H1 (cell line): ENCODE measurements at places on chromosomes 7 and 10.

DNA sequence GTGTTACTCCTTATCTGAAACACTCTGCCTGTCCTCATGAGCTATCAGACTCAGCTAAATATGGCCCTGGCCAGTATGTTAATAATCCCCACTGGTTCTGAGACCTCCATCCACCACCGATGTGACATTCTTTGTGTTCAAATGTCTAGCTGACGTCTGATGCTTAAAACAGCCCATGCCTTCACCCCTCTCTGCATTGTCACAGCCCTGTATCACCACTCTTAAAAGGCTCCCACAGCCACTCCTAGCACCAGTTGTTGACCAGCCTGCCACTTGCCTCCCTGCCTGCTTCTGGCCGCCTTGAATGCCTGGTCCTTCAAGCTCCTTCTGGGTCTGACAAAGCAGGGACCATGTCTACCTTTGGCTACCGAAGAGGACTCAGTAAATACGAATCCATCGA, at the start of gene LMOD2:
TSS of gene LMOD2 (plus strand) at position 253 of the 400 bp plus-strand sequence. CDS start at position 351, 98 bp downstream.
- no peak for DNase-seq

- DNase-seq: no peak
These were observed 23.7 kb upstream of the WNT16 start for GRCh38 chr7:121305109-121305508.

DNA sequence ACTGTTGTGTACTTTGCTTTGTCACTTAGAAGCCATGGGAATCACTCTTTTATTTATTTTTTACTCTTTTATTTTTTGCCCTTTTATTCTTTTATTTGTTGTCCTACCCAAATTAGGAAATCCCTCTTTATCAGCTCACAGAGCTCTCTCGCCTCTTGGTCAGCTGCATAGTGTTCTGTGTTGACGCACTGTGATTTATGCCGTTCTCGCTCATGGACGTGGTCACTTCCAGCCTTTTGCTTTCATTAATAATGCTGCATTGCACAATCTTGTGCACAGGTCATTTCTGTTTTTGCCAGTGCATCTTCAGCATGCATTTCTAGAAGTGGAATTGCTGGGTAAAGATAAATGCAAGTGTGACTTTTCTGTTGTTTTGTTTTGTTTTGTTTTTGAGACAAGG, 42.3 kb downstream of the FBH1 start:
- DNase-seq: no peak

DNA sequence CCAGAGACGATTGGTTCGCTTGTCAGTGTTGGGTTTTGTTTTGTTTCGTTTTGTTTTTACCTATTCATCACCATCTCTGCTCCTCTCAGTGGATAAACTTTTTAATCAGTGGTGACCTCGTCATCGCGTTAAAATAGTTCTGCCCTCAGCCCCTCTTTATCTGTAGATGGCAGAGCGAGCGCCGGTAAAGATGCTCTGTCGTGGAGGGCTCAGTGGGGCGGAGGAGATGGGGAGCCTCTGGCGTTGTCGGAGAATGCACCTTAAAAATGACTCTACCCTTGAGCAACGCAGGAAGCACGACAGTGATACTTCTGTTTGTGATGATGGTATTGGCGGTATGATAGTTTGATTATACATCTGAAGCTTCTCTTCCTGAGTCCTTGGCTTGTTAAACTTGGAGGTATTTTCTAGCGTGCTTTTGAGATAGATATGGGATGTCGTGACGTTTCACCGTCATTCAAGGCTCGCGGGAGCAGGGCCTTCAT, 554 bp downstream of the CSGALNACT2 start:
- DNase-seq: no peak

- DNase-seq: no peak
These were observed 84.2 kb upstream of the IKZF1 start for GRCh38 chr7:50220273-50220672.

DNA sequence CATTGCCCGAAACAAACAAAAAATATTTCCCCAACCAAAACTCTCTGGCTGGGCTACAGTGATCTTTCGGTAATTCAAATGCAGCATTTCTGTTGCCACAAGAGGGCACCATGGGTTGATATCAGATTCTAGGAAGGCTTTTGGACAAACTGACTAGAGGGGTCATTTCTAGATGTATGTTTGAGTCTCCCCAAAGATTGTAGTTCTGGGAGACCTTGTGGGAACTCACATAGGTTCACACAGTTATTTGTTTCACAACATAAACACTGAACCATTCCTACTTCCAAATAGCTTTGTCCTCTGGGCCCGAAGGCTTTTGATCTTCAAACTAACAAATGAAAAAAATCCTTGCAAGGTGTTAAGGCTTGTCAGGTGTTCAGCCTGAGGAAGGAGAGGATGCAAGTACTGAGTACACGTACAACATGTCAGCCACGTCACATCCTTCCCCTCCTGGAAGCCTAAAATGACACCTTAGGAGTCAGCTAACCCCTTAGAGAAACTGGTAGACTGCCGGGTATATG, 37.0 kb upstream of the IL15RA start:
- no peak for DNase-seq

GRCh38 chr10:99938563-99938962, 71.2 kb downstream of the DNMBP start:
- DNase-seq: no peak

- no peak for DNase-seq
These were observed 4.9 kb upstream of the PPIF start for GRCh38 chr10:79342295-79342761.

- DNase-seq: no peak
These were observed 3.1 kb upstream of the PLPP4 start for GRCh38 chr10:120453886-120454285.

GRCh38 chr7:129210256-129210988, 14.4 kb upstream of the AHCYL2 start:
- peak; percentile 98 for DNase-seq

DNA sequence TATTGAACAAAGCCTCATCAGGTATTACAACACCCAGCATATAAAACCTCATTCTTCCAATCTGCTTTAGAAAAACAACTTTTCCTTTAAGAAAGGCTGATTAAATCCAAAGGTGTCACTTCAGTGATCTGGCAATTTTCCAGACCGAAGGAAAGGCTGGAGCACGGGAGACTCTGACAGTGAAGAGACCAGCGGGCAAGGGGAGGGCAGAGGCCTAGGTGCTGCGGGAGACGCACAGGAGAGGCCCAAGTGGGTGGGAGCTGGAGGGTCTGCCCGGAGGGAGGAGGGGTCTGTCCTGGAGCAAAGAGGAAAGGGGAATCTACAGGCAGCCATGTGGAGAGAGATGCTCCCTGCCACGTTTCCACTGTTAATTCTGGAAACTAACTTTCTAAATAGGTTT, 24.3 kb upstream of the PPP2R2D start:
- DNase-seq: no peak

GRCh38 chr10:13001041-13001886, at the start of gene CCDC3:
CCDC3 (minus strand) TSS chr10:13001713; CDS start chr10:13001570, 143 bp downstream.
- DNase-seq: peak; percentile 9

- no peak for DNase-seq
These were observed 73.4 kb upstream of the FAM13C start for GRCh38 chr10:59435707-59436106.

- DNase-seq: peak; percentile 90
These were observed 679 bp downstream of the MCM7 start for GRCh38 chr7:100100420-100101015.

DNA sequence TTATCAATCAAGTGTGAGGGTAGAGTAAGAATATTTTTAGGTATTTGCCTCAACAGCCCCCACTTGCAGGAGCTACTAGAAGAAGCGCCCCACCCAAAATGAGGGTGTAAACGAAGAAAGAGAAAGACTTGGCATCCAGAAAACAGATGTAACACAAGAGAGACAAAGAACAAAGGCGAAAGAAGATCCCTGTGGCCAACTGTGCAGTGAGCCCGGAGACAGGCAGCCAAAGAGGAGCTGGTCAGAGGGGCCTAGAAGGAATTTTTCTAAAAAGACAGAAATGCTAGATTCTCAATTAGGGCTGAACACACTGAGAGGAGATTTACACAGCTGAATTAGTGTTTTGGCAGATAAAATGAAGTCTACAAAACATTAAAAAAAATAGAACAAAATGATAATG, 29.6 kb upstream of the EIF5AL1 start:
- no peak for DNase-seq

- DNase-seq: no peak
These were observed 86.6 kb upstream of the KCTD7 start for GRCh38 chr7:66542049-66542448.

DNA sequence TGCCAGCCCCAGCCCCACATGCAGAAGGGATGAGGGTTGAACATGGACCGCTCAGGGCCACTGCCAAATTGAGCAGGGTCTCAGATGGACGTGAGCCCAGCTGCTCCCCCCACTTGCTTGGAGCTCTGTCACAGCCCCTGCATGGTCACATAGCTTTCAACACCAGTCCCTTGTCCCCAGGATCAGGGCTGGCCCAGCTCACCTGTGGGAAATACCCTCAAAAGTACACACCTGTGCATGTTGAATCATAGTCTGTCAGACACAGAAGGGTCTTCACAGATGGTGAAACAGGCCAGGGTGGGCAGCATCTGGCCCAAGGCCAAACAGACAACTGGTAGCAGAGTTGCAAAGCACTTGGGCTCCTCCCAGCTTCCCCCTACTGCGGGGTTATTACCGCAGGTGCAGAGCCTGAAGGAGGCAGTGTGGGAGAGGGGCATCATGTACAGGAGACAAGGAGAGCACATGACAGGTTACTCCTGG, 77.6 kb upstream of the UNC5B start:
- DNase-seq: no peak

GRCh38 chr10:24841530-24841929, 110.9 kb downstream of the PRTFDC1 start:
- DNase-seq: no peak

- peak; percentile 60 for DNase-seq
These were observed 94.2 kb downstream of the CUL2 start for GRCh38 chr10:34995925-34996324.

DNA sequence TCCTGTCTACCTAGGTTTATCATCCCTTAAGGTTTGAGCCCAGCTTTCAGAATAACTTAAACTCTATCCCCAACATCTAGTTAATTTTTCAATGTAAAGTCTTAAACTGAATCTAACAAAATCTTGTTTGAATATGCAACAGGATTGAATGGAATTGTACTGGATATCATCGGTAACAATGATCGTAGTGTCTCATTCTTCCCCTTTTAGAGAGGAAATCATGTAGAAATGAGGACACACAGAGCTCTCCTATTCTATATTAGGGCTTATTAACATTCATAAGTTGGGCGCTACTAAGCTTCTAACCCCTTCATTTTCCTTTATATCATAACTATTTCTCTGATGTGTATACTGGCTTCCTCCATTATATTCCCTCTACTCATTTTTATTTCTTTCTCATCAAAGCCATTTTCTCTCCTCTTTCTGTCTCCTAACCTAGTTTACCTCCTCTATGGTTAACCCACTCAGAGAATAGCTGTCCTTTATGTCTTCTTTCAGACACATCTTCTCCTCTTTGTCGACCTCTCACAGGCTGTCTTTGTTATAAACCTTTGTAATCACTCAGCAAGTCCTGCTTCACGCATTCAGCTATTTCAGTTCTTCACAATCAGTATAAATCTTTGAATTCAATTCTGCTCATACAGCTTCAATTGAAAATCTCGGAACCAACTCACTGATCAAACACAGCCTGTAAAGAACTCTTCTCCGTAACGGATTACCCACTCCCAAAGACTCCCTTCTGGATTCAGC, 1019.0 kb upstream of the C7orf33 start:
- DNase-seq: no peak

DNA sequence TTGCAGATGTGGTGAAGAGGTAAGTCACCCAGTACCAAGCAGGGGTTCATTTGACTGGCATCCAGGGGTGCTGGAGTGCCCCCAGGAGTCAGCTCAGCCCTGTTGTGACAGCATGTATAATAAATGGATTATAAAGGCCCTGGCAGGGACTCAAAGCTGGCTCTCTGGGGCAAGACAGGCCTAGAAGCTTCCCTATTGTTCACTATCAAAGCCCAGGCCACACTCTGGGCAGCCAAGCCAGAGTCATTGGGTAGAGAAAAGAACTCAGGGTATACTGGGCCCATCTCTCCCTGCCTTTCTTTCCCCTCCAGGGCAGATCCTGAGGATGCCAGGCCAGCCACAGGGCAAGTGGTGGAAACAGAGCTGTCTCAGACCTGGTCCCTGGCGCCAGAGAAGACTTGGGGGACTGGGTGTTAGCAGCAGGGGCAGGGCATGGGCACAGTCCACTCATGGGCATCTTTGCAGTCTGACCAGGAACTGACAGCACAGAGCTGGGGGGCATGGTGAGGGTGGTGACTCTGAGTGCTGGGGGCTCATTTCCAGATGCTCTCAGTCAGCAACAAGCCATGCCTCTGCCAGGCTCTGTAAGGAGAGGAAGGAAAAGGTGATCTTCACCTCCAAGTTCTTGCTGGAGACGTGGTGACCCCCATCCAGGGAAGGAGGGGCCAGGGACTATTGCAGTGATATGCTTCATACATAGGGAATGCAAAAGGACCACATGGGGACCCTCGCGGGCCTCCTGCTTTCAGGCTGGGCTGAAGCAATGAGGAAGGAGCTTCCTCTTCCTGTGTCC, 11.7 kb downstream of the RBP3 start:
- no peak for DNase-seq

- DNase-seq: no peak
These were observed 121.7 kb downstream of the EVX1 start for GRCh38 chr7:27364344-27364758.

DNA sequence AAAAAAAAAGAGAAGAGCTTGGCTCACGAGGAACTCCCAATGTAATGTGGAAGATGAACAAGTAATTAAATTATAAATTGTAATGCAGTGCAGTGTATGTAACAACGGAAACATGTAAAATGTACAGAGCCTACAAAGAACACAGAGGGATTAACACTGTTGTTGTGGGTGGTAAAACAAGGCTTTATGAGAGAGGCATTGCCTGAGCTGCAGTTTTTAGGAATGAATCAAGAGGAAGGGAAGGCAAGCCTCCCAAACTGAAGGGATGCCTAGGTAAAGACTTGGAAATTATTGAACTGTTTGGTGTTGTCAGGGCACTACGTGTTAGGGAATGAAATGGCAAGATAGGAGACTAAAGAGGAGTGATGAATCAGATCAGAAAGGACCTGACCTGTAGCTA, 213.7 kb downstream of the HTR7 start:
- DNase-seq: no peak

DNA sequence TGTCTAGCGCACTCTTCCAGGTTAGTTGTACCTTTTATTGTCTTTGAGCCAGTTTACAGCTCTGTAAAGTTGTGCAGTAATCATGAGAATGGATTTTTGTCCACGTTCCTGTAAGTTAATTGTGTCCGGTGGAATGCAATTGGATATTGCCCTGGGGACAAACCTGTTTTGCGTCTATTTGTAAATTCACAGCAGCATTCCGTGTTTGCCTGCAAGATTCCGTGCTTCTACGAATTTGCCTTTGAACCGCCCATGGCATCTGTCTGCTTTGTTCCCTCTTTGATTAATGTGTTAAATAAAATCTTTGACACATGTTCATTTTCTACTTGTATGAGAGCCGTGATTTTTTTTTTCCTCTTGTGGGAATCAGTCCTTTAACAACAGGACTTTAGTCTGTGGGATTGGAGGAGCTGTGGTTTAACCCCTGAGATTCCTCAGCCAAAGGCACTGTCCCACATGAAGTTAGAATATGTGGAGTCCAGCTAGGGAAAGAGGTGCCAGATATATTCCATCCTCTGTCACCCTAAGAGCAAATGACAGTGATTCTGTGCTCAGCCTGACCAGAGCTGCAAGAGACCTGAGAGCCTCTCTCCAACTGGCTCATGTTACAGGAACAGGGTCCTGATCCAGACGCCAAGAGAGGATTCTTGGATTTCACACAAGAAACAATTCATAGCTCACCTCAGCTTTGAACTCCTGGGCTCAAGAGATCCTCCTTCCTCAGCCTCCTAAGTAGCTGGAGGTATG, 126.3 kb downstream of the COL26A1 start:
- DNase-seq: no peak

- no peak for DNase-seq
These were observed 152.1 kb downstream of the NOC3L start for GRCh38 chr10:94210440-94211168.
